Neural crest cell (in vitro differentiated cells): ENCODE measurements at places on chromosomes 2 and 18.

GRCh38 chr18:46283895-46284295, 179.7 kb downstream of the HAUS1 start:
- H3K27ac ChIP-seq, result no peak overlapping the region
- no peaks in the 10 kb centered on the region for H3K36me3 ChIP-seq
- DNase-seq, result no peak

DNA sequence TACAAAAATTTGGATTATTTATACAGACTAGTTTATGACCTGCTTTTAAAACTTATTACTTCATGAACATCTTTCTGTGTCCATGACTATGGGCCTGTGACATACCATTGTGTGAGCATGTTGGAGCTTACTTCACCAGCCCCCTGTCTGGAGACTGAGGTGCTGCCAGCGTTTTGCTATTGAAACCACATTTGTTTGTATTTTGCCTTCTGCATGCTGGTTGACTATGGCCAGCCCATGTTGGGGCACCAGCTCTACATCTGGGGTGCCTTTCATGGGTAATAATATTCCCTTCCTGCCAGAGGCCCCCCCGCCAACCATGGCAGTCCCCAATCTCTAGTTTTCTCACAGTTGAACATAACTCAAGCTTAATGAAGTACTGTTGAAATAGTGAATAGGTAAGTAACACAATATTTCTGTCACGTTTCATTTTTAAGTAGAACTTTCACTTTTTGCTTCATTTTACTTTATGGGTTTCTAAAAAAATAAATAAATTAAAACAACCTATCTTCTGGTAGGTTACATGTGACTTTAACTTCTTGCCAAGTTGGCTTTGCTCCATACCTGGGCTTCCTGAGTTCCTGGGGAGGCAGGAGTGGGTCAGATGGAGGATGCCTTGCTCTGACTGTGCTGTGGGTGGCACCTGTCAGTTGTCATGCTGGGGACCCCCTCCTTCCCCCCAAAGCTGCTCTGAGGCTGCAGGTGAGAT, 63.9 kb downstream of the DGKD start:
- no peak overlapping the region for H3K27ac ChIP-seq
- H3K4me1 ChIP-seq, result peaks cover 24% of the 10 kb centered on the region
- DNase-seq, result no peak
- H3K4me3 ChIP-seq, result no peak overlapping the region
- H3K27me3 ChIP-seq, result no peaks in the 10 kb centered on the region
- peaks cover 9% of the 10 kb centered on the region for H3K36me3 ChIP-seq

GRCh38 chr2:58762176-58762781, 521.2 kb upstream of the FANCL start:
- DNase-seq, result peak; percentile 60
- H3K36me3 ChIP-seq, result no peaks in the 10 kb centered on the region
- no peak overlapping the region for H3K27ac ChIP-seq
- H3K4me3 ChIP-seq, result no peak overlapping the region

DNA sequence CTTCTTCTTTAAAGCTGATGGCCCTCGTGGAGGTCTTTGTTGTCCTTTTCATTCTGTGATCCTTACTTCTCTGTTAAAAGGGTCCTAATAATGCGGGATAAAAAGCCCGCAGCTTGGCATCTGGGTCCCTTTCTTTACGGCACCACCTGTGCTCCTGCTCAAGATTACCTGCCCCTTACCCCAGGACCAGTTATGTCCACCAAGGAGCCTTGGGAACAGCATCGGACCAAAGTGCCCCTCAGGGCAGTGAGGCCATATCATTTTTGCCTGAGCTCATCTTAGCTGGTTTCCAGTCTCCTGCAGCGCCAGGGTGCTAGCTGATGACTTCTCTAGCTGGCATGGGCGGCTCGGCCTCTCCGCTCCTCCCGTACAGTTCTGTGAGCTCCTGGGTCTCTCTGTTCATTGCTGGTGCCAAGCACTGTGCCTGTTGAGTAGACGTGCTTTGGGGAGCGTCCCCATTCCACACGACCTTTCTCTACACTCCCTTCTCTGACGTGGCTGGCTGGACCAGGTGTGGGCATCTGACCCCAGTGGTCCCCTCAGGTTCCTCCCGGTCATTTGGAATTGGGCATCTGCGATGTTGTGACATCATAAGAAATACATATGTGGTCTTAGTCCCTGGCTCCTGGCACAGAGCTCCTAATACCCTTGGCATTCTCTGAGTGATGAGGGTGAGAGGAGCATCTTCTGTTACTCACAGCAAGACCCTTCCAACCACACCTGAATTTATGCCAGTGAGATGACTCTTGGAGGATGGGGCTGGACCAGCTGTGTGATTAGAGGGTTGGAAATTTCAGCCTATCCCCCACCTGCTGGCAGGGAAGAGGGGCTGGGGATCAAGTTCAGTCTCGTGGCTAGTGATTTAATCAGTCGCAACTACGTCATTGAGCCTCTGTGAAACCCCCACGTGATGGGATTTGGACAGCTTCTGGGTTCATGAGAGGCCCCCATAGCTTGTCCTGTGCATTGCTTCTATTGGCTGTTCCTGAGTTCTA, 134.2 kb upstream of the HS6ST1 start:
- DNase-seq, result no peak
- no peaks in the 10 kb centered on the region for H3K36me3 ChIP-seq
- H3K27ac ChIP-seq, result no peak overlapping the region
- H3K27me3 ChIP-seq, result peaks cover 2% of the 10 kb centered on the region
- no peak overlapping the region for H3K4me3 ChIP-seq

DNA sequence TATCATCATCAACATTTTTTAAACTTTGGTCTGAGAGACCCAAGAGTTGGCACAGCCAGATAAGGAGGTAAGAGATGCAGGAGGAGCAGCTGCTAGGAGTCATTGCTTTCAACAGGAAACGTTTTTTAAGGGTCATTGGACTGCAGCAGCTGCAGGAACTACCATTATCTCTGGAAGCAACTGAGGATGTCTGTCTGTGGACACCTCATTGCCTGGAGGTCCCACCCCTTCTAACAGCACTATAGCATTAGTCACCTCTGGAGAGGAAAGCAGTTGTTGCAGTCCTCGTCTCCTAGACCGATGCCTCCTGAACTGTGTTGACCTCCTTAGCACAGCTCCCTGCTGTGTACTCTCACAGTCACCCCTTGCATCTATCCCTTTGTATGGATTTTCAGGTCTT, 21.5 kb upstream of the FSHR start:
- no peaks in the 10 kb centered on the region for H3K27me3 ChIP-seq
- no peak for DNase-seq

DNA sequence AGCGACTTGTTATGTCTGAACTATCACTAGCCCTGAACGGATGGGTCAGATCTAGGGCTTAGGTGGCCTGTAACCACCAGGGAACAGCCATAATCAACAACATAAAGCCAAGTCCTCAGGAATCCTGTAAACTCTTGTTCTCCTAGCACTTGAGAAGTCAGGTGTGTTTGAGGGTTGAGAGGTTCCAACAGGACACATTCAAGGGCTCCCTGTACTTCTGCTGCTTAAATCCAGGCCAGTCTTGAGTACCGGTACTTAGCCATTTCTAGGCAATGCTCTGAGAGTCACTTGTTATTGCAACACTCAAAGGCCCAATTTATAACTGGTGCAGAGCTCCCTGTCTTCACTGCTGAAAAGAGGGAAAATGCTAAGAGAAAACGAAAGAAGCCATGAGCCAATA, 21.6 kb upstream of the SLC40A1 start:
- H3K4me3 ChIP-seq, result no peak overlapping the region
- H3K4me1 ChIP-seq, result no peaks in the 10 kb centered on the region
- no peak for DNase-seq
